Renal cortical epithelial cell (primary cell): ENCODE measurements at places on chromosomes 3 and 15.

- DNase-seq, result no peak
Measured at GRCh38 chr15:88725305-88726210, 77.7 kb upstream of the ACAN start.

DNA sequence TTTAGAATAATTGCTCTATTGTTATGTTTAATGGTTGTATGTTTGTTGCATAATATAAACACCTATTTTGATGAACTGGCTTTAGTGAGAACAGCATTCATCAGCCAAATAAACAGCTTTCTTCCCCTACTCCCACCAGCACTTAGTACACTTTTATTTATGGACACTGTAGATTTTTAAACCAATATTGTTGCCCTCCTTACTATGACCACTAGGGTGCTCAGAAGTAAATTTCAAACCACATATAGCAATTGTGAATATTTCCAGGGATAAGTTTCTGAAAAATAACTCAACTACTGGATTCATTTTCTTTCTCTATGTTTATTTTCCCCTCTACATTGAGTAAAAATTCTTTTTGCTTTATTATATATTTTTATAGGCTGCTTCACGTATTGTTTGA lies 84.7 kb upstream of the PTX3 start:
- no peak for DNase-seq

DNA sequence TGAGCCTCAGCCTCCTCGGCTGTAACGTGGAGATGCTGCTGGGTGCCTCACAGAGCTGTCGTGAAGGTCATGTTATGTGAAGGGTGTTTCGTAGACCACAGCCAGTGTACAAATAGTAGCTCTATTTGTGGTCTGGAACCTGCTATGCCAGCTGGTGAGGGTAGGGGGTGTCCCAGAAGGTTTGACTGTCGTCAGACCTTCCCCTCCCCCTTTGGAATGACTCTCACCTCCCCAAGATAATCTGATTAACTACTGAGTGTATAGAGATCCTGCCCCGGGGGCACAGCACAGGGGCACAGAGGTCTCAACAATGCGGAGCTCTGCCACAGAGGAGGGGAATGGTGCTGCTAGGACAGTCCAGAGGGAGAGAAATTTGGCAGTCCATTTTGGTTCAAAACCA lies 20.5 kb downstream of the FGD5 start:
- no peak for DNase-seq

- peak; percentile 73 for DNase-seq
Measured at GRCh38 chr3:65676580-65676979, 362.1 kb downstream of the MAGI1 start.

DNA sequence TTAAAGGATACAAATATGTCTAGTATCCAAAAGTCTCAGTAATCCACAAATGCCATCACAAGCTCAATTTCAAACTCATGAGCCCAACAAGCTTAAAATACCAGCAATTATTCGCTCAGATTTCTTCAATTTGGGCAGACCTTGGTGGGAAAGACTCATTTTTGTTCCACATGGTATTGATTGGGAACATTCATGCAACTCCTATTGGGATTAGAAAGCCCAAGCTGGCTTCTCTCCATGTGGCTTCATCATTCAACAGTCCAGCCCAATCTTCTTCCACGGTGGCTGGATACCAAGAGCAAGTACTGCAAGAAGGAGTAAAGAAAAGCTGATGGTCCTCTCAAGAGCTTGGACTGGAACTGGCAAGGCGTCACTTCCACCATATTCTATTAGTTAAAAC lies 66.3 kb downstream of the STRIT1 start:
- DNase-seq, result no peak

GRCh38 chr3:108221393-108221792 lies 831 bp downstream of the IFT57 start:
- DNase-seq, result no peak

- no peak for DNase-seq
Measured at GRCh38 chr3:11530153-11530721, 113.5 kb downstream of the VGLL4 start.

DNA sequence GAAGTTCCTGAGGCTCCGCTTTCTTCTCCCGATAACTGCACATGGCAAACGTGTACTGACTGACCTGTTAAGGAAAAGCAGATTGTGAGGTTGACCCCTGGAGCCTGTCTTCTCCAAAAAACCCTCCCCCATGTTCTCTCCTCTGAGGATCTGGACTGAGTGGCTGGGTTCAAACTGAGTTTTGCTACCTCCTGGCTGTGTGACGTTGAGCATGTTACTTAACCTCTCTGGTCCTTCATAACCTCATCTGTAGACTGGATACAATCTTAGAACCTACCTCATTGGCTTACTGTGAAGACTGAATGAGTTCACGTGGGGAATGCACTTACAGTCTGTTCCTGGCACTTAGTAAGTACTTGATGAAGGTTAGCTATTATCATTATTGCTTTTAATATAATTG lies 184.1 kb upstream of the FEZF2 start:
- DNase-seq, result no peak

DNA sequence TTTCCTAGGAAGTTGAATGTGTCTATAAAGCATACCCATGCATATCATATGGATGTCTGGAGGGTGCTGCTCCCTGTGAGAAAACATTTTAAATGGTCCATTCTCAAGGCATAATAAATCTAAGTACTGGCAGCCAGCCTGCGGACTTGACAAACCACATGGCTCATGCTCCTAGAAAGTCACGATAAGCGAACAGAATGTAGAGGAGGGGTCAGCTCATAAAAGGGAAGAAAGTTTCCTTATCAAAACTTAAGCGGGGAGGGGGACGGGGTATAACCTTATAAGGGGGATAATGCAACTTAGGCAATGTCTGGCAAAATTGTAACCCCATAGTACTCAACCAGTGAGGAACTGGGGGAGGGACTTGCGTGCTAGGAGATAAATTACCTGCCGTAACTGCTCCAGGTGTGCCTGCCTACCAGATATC lies 159.8 kb upstream of the LMCD1 start:
- peak; percentile 33 for DNase-seq

GRCh38 chr3:195692354-195692685 lies 28.5 kb upstream of the MUC20 start:
- DNase-seq, result no peak

- no peak for DNase-seq
Measured at GRCh38 chr3:177672252-177672911, 475.1 kb upstream of the TBL1XR1 start.

GRCh38 chr3:175186511-175186910 lies 327.4 kb downstream of the NAALADL2 start:
- peak; percentile 22 for DNase-seq

DNA sequence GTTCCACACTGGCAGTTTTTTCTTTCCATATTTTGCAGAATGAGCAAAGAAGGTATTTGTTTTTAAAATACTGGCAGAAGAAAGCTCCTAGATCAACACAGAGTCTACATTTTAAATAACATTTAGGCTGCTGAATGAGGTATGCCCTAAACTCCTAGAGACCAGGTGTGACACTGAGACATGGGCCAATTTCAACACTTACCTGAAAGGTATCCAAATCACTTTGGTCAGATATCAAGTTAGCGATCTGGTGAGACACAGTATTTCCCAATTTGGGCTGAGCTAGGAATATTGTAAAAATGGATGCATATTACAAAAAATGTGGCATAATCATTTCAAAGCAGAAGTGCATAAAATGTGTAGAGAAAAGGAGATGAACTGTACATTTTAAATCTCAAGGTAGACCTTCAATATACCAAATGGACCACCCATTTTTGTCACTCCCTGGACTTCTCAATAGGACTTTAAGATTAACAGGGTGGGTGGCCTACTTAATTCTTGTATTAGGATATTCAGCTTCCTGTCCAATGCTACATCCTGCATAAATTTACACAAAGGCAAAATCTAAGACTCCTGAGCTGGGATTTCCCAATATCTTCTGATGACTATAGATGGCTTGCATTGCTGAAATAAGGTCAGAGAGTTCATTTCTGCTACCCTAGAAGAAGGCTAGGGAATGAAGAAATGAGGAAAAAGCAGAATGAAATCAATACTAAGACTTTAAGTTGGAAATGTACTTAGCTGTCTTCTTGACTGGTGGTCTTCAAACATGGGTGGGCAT lies 487.8 kb downstream of the FOXP1 start:
- no peak for DNase-seq

DNA sequence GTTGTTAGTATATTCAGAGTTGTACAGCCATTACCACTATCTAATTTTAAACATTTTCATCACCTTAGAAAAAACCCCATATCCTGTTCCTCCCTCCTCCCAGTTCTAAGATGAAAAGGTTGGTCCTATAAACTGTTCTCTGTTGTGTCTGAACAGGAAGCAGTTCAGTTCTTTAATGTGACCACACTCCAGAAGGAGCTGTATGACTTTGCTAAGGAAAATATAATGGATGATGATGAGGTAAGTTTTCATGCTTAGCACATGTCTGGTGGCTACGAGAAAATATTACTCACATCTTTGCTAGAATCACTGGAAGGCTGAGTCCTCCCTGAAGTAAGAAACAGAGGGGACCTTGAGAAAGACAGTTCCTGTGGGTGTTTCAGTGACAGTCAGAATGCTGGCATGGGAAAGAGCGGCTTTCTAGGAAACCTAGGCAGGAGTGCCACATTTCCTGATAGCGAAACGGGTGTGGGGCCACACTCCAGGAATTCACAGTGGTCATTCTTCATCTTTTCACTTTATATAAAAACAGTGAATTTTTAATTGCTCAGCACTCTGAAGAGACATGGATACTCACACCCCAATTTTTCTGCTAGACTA lies 20.3 kb downstream of the CRTAP start:
- no peak for DNase-seq

DNA sequence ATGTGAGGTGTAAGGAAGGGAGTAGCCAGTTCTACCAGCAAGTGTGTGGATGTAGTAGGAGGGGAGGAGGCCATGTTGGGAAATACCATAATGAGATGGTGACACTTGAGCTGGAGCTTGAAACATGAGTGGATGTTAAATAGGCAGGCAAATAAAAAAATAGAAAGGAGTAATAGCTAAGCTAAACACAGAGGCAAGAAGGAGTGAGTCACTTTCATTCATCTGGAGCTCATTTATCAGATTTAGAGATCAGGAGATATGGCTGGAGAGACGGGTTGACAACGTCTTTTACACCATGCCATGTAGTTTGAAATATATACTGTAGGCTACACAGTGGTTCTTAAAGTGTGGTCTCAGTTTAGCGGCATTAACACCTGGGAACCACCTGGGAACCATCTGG lies 390.5 kb downstream of the DIPK2A start:
- peak; percentile 54 for DNase-seq

DNA sequence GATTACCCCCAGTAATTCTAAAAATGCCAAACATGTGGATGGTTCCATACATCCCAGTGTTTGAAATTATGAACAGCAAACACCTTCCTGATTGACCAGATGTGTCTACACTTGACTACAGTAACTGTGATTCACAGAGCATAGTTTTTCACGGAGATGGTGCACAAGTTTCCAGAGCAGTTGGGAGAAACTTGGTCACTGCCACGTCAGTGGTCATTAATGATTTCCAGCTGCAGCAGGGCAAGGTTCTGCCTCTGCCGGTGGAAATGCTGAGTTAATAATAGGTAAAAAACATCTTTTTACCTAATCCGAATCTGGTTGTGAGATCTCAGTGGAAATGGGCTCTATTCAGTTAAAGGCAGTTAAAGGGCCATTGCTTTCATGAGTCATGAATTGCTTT lies 154.1 kb upstream of the FEZF2 start:
- DNase-seq, result peak; percentile 2

GRCh38 chr15:81338170-81339007 lies 14.4 kb upstream of the STARD5 start:
- DNase-seq, result peak; percentile 61

- DNase-seq, result no peak
Measured at GRCh38 chr3:71509066-71509465, 74.5 kb downstream of the FOXP1 start.

DNA sequence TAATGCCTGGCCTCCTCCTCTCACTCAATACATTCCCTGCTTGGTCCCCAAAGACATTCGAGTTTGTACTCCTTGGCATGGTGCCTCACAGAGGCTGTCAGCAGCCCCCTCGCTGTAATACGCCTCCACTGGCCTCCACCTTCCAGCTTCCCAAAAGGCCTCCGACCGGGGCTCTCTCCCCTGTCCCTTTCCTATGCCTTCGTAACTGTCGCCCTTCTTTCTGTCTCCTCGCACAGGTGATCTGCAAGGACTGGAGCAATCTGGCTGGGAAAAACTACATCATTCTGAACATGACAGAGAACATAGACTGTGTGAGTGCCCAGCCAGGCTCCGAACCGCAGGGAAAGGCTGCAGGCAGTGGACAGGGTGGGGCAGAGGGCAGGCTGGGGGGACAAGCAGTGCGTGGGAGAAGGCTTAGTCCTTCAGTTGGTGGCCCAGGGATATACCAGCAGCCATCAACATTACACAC lies 10.7 kb upstream of the ABTB1 start:
- no peak for DNase-seq

DNA sequence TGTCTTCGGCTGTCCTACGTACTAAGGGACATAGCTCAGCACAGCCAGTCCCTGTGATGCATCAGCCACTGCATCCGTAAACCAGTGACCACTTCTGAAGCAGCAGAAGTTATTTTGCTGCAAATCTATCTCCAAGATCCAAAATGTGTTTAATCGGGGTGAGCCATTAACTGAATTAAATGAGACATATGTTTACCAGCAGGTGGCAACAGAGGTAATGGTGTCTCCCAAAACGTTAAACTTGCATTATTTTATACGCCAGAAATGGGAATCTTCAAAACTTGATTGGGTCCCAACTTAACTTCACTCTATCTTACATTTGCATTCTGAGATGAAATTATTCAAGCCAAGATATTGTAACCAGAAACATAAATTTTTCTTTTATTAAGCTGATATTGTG lies 75.3 kb upstream of the BOC start:
- peak; percentile 32 for DNase-seq

- no peak for DNase-seq
Measured at GRCh38 chr15:90036343-90036742, 35.2 kb downstream of the ZNF710 start.

GRCh38 chr15:33022629-33023028 lies 171.9 kb downstream of the FMN1 start:
- DNase-seq, result peak; percentile 49

DNA sequence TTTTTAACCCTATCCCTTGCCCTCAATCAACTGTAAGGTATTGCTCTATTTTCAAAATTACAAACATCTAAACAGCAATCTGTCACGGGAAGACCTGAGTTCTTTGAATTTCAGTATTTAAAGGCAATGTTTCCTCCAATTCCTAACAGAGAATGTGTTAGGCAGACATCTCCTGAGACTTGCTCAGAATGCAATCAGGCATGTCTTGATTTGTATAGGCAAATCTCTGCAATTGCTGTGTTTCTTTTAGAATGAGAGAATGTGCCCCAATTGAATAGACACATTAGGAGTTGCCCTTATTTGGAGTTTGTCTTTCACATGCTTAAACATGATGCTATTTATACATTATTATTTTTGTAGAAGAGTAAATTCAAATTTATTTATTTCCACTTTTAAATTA lies 205.6 kb downstream of the CADM2 start:
- no peak for DNase-seq

GRCh38 chr3:78893161-78893560 lies 874.6 kb downstream of the ROBO1 start:
- DNase-seq, result no peak

DNA sequence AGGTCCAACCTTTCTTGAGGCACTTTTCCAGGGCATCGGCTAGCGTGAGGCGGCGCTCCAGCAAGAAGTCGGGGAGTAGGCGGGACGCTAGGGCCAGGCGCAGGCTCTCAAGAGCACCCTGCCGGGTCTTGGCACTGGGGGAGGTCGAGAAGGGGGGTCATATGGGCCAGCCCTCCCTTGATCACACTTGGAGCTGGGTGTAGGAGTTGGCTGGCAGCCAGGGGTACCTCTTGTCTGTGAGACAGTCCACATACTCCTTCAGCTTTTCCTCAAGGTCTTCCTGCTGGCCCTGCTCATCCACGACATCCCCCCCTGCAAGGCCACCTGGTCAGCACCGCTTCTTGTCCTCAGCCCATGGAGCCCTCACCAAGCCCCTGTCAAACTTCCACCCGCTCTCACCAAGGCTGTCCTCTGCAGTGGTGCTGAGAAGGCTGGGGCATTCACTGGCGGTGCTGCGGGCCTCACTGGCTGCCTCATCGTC lies 2.0 kb downstream of the IFRD2 start:
- DNase-seq, result no peak
